ENCODE measurements at places on chromosomes 3 and 15.

DNA sequence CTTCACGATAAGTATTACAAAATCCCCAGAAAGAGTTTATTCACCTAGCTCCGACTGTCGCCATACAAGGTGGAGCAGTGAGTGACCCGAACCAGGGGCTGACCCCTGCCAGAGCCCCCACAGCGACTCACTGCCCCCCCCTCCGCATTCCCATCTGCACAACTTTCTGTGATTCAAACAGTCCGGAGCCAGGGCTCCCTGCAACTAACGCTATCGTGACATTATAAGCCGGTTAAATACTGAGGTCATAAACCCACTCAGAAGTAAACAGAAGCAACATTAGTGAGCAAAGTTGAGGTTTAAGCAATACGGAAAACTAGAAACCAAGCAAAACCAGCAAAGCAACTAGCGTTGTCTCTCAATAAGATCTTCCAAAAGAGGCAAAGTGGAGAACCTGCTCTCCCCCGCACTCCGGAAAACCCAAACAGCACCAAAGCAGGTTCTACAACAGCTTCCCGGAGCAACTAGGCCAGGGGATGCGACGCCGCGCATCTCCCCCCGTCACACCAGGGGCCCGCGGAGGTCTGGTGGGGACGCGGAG is 642 bp downstream of the SCAP start:
- no peak for DNase-seq

DNA sequence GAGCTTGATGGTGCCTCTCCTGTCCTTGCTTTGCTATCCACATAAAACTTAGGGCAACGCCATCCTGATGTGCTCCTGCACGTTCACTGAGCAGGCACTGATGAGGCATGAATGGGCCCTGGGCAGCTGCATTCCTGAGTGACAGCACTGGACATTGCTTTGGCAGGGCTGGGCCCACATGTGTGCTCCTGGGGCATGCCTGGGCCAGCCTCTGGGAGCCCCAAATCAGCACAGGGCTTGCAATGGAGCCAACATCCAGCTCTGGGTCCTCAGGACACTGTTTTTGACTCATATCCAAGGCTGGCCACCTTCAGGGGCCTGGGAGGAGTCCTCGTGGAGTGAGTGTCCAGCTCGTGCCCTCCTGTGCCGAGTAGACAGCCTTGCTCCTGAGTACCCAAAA is 5.9 kb upstream of the TKT start:
- no peak for DNase-seq

DNA sequence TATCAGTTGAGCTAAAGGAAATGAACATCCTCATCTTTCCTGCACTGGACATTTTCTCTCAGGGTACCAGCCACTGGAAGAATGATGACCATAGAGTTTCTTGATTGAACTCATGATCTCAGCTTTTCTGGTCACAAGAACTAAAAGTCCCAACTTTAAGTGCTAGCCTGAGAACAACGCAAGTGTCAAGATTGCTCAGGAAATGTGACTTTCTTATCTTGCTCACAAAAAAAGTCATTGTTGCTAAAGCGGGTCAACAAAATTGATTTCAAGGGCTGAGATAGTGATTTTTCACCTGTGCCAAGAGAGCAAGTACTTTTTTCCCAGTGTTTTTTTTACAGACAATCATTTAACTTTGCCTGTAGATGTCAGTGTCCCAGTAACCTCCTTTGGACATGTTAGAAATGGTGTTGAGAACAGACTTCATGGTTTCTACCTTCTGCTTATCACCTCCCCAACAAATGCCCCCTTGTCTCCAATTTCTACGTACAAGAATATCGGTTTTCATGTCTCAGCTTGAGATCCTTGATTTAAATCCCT is 125.9 kb downstream of the SEMA6D start:
- DNase-seq, result no peak

DNA sequence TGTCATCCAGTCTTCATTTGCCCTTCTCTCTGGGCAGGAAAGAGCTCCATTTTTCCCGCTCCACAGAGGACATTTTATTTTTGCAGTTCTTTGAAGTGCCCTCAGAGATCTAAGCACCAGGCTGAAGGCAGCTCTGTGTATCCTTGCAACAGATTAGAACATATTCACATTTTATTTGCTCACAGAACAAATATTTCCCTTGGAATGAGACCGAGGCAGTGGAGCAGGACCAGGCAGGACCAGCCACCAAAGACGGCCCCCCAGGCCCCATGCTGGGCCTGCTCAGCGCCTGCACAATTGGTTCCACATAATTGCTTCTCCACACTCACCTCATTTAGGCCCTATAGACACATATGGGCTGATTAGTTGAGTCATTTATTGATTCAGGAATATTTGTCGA is 15.7 kb upstream of the ETV5 start:
- DNase-seq, result no peak

GRCh38 chr3:150144191-150144708 is 173.6 kb upstream of the PFN2 start:
- DNase-seq, result no peak

DNA sequence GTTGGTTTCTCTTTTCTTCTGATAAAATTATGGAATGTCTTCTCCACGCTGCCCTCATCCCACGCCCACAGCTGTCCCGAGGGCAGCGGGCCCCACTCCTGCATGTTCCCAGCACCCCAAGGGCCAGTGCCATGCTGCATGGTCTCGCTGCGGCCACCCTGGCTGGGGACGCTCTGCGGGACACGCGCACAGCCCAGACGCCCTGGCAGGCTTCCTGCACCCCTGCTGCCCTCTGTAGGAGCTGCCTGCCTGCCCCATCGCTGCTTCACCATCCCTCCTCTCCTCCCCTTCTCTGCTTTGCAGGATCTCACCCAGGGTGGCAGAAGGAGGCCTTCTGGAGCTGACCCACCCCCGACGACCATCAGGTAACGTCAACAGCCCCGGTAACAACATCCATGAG is 22.8 kb downstream of the SLC6A1 start:
- no peak for DNase-seq

DNA sequence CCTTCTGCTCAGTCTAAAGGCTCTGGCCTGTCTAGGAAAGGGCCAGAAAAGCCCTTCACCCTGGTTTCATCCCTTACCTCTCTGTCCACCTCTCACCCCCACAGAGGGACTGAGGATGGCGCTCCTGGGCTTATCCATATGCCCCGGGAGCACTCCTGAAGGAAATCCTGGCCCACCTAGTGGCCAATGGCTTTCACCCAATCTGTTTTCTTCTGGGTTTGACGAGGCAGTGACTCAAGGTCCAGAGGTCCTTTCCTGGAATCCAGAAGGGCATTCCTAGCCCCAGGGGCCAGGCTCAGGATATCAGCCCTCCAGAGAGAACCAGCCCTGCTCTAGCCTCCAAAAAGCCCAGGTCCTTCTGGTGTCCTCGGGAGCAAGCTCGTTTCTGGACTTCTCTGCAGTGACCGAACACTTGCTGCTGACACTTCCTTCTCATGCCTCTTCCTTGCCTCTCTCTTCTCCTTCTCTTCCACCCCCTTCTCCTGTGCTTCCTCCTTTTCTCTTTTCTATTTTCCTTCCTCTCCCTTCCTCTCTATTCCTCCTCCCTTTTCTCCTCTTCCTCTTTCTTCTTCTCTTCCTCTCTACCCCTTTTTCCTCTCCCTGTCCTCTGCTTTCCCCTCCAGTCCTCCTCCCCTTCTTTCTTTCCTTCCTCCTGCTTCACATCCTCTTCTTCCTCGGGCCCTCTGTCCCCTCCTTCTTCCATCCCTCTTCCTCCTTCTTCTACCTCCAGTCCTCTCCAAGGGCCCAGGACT is 59.6 kb downstream of the RHCG start:
- DNase-seq, result no peak

GRCh38 chr3:136787349-136787748 is 31.6 kb upstream of the SLC35G2 start:
- no peak for DNase-seq

DNA sequence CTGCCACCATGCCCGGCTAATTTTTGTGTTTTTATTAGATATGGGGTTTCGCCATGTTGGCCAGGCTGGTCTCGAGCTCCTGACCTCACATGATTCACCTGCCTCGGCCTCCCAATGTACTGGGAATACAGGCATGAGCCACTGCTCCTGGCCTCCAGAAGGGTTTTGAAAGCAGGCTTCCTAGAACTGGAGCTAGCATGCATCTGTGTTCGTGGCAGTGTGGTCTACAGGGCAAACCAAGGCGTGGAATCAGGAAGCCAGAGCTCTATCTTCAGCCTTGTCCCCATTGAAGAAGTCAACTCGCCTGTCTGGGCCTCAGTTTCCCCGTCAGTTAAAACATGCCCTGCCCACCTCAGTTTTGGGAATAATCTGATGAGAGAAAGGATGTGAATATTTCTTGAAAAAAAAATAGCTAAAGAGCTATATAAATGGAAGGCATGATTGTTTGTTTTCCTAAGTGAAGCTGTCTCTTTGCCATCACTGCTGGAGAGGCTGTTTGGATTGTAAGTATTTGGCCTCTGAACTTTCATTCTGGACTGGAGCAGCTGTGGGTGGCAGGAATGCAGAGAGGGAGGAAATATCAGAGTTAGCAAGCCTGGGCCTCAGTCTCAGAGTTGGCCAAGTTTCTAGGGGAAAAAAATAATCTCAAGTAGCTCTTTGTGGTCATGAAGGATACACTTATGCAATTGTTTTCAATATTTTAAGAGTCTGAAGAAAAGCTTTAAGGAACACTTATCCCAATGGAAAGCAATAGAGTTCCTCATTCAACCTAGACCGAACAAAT is 36.5 kb upstream of the UACA start:
- DNase-seq, result no peak

GRCh38 chr3:55069950-55070349 is 142.1 kb upstream of the LRTM1 start:
- DNase-seq, result no peak

GRCh38 chr15:54582863-54583643 is 604.8 kb downstream of the UNC13C start:
- no peak for DNase-seq

DNA sequence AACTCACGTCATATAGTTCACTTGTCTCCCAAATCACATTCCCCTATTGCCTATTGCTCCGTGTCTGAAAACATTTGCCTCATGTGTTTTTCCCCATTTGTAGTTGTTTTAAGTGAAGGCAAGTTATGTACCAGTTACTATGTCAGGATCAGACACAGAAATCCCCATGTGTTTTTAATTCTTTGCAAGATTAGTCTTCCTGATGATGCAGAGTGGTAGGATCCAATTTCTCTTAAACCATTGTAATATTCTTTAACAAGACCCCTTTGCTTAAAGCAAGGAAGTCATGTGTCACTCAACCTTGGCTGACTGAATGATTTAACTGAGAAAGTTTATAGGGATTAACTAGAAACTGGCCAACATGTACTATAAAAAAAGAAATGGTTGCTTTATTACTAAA is 164.4 kb downstream of the OPA1 start:
- no peak for DNase-seq

GRCh38 chr15:96043591-96044171 is 286.8 kb upstream of the NR2F2 start:
- no peak for DNase-seq

GRCh38 chr3:126117786-126118185 is 33.9 kb upstream of the SLC41A3 start:
- DNase-seq, result no peak
